ENCODE measurements at places on chromosomes 4 and X.
A peak's percentile ranks its signal among the peaks of the same experiment; 100 is the strongest.

DNA sequence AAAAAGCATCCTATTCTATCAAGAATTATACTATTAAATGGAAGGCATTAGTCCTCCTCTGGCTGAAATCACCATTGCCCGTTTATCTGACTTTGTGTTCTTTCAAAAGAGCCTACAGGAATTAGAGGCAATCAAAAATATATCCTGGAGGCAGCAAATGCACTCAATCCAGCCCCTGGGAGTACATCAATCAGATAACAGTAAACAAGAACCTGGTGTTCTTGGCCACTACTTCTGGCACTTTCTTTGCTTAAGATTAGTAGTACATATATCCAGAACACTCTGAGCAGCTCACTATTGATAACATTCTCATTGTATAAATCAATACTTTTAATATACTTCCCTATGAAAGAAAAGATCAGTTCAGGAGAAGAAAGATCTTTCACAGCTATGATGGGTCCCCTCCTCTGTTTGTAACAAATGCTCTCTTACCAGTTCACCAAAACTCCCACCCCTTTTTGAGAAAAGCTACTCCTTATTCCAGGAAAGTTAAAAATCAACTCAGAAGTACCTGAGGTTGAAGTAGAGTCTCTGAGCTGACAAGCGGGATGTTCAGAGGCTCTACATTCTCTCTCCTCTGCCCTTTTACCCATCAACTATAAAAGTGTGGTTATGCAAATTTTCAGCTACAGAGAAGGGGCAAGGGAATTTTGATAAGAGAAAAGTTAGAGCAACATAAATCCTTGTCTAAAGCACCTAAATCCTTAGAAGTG, 176.0 kb downstream of the COX18 start:
- no peak for DNase-seq

GRCh38 chr4:54228546-54228945, 547 bp upstream of the PDGFRA start:
- no peak for DNase-seq

DNA sequence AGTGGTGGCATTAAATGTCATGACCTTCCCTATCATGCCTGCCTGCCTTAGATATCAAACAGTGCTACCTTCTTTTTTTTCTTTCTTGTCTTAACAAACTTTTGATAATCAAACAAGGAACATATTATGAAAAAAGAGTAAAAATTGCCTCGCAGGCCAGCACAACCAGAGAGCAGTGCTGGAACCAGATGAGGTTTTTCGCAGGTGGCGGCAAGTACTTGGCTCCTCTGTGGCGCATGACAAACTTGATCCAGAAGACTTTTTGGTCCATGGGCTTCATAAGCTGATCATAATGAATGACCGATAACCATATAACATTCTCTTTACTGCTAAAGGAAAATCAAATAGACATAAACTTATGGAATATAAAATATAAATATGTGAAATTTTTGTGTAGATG, 61.8 kb downstream of the UGT2B10 start:
- DNase-seq: no peak

- no peak for DNase-seq
Measured at GRCh38 chr4:163215896-163216295, 49.2 kb upstream of the NAF1 start.

DNA sequence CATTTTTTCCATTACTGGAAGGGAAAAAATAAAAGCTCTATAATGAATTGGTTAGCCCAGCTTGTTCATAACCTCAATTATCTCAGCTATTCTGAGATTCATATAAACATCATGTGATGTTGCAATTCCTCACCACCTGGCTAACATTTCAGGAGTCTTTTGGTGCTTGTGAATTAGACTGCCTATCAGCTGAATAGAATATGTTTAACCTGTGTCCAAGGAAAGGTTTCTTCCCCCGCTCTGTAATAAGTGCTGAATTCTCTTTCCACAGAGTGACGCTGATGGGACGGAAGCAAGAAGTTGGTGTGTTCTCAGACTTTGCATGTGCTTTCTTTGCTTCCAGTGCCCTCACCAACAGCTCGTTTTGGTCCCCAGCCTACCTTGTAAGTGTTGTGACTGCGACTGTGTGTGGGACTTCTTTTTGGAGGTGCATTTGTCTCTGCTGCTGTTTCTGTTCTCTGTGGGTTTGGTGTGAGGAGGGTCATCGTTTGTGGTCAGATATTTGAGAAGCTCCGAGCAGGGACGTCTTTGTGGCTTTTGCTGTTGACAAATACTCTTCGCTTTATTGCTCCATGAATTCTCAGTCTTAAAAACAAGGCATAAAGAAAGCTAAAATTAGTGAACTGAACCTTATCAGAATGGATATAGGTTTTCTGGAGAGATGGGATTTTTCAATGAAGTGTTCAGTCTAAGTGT, 61.7 kb downstream of the PPARGC1A start:
- no peak for DNase-seq

DNA sequence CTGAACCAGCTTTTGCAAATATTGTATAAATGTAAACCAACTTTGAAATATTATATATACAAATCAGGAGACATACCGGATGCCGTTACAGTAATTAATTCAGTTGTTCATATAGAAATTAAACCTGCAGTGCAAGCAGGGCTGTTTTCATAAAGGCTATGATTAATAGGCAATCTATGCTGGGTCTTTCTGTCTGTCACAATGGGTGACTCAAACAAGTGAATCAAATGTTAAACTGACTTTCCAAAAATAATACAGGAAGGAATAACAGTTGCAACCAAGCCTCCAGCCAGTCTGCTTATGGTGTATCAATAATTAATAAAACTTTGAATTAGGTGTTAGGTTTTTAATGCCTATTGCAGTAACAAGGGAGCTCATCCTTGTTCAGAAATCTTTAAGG, 43.9 kb downstream of the GABRB1 start:
- DNase-seq: no peak

DNA sequence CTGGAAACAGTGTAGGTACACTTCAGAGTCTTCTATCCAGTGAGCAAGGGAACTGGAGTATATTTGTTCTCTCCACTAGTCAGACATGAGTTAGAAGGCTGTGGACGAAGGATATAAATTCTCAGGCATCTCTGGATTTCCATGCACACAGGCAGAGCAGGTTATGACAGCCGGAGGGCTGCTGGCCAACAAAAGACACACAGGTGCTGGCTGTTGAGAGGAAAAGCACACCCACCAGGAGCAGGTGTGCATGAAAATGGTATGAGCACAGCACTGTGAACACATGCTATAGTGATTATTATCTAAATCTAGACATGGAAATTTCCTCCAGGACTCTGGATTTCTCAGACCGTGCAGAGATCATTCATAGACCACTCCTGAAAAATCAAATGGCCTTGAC, 444.7 kb upstream of the RPS6KA3 start:
- no peak for DNase-seq

DNA sequence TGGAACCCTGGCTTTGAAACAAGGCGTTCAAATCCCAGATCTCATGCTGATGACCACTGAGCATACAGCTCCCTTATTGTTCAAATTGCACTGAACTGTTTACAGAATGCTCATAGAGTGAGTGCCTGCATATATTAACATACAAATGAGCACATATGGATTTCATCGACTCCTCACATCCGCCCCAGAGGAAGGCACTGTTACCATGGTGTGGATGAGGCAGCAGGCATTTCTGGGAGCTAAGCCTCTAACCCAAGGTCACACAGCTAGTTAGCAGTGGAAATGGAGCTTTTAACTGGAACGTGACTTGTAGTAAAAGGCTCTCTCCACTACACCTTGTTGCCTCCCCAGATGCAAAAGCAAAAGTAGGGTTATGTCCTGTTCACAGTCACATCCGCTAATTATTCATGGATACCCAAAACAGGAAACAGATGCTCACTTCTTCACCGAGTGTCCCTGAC, 289.7 kb downstream of the STK32B start:
- no peak for DNase-seq

GRCh38 chrX:41009850-41010846, 75.1 kb upstream of the USP9X start:
- DNase-seq: peak; percentile 3

DNA sequence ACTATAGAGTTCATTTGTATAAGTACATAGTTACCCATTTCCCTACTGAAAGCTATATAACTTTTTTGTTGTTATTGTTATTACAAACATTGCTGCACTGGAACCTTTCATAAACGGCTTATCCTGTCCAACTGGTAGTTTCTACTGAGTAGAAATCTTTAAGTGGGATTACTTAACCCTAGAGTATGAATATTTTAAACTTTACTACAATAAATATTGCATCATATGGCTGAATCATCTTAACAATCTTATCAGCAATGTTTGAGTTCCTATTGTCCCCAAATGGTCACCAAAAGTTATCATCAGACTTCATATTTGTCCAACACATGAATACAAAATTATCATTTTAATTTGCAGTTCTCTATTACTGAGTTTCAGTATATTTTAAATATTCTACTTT, 40.5 kb downstream of the LCORL start:
- DNase-seq: no peak

GRCh38 chr4:156799121-156799589, 172.4 kb downstream of the PDGFC start:
- no peak for DNase-seq

- no peak for DNase-seq
Measured at GRCh38 chr4:38069271-38069760, 109.1 kb downstream of the PTTG2 start.

DNA sequence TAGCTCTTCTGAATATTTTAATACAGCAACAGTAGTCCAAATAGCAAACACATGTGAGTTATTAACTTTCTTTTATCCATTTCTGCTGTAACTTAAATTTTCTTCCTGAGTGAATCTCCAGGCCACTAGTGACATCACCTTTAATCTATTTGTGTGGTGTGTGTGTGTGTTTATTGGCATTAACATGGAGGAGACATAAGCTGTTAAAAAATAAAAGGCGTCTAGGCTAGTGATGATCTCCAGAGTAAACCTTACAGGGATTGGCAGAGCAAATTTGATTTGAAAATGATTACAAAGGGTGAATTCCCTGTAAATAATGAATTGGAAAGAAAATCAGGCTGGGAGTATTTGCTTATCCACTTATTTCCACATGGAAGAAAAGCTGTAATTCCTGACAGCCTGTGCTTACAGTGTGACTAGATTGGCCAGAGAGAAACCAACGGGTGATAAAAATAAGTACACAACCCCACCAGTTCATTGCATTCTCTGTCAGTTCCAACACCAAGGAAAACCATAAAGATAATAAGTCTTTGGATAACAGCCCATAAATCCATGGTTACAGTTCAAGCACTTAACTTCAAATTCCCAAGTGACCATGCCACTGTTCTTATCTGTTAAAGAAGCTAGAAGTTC, 186.1 kb downstream of the ENOX2 start:
- DNase-seq: no peak

GRCh38 chrX:75968293-75968692, 183.2 kb upstream of the MAGEE2 start:
- DNase-seq: no peak

- DNase-seq: no peak
Measured at GRCh38 chr4:13966231-13967195, 339.0 kb upstream of the BOD1L1 start.

- DNase-seq: no peak
Measured at GRCh38 chr4:46937493-46937892, 28.4 kb upstream of the COX7B2 start.

GRCh38 chr4:76016393-76016792, 6.9 kb downstream of the CXCL10 start:
- DNase-seq: no peak

DNA sequence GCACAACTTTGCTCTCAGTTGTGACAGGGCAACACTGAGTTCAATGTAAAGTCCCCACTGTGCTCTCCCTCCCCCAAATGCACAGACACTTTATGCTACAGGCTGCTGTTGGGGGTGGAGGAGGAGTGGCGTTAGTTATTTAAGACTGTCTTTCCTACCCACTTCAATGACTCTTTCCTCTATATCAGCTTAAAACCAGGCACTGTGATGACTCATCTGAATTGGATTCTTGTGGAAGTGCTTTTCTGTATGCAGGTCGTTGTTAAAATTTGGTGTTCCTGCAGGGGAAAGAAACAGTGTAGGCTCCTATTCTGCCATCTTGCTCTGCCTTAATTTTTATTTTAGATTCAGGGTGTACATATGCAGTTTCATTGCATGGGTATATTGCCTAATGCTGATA, 1157.2 kb upstream of the ADGRL3 start:
- no peak for DNase-seq

- no peak for DNase-seq
Measured at GRCh38 chrX:135981010-135981409, 4.2 kb upstream of the SLC9A6 start.

DNA sequence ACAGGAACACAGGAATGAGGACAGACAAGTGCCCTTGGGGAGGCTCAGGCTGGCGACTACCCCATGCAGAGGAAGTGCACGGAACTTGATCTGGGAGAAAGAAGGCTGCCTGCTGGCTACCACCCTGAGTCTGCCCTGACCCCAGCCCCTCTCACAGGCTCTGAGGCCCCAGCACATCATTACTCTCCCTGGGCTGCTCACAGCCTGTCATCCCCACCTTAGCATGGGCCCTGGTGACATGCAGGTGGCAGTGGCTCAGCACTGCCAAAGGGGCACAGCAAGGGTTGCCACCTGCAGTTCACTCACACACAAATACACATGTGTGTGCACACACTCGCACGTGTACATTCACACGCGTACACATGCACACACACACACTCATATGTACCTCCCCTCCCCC, 26.1 kb upstream of the MAMLD1 start:
- no peak for DNase-seq

GRCh38 chr4:73743281-73743680, 2.9 kb downstream of the CXCL8 start:
- DNase-seq: no peak

DNA sequence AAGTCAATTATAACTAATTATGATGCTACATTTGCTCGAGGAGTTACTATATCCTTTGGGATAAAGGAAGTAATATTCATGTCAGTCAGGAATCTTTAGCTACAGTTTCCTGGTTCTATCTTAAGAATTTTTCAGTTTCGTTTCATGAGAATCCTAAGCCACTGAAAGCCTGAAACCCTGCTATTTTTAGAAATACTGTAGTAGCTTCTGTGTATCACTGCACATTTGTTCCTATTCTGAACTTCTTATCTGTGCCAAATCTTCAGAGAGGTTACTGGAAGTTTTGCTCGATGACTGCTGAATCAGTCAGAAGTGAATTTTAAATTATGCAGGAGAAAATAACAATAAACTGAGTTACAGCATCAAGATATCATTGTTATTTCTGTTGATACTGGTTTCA, 249.2 kb downstream of the TENM3 start:
- DNase-seq: no peak

DNA sequence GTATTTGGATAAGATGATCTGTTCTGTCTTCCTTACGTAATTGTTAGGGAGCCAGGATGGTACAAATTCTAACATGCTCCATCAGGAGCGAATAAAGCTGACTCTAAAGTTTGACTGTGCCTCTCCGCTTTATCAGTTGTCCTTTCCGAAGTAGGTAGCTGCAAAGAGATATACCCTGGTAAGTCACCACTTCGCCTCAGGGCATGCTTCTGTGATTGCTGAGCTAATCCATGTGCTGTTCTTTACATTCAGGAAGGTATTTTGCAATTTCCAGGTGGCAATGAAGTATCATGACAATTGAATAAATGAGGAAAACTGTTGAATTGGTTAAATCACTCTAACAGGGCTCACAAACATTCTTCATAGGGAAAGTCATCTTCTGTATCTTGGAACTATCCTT, 38.9 kb downstream of the KIT start:
- DNase-seq: no peak

Data from stimulated activated CD8-positive, alpha-beta memory T cell treated with anti-CD3 and anti-CD28 coated beads, Interleukin-7, amount 100 ng/mL, for 1 hour (primary cell).